ENCODE measurements at places on chromosomes 3 and 15.
A peak's percentile ranks its signal among the peaks of the same experiment; 100 is the strongest.

DNA sequence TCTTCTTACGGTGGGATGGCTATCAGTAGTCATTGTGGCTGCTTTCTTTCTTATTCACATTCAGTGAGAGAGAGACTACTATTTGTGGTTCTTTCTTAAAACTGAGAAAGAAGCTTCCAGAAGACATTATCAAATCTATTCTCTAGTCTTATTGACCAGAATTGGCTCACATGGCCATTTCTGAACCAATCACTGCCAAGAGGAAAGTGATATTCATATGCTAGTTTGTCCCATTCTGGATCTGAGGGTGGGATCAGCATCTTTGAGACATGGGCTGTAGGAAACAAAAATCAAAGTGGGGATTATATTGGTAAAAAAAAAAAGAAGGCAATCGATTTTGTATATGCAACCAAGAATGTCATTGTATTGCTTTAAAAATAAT lies 106.4 kb upstream of the RASGRP1 start:
- DNase-seq = no peak

DNA sequence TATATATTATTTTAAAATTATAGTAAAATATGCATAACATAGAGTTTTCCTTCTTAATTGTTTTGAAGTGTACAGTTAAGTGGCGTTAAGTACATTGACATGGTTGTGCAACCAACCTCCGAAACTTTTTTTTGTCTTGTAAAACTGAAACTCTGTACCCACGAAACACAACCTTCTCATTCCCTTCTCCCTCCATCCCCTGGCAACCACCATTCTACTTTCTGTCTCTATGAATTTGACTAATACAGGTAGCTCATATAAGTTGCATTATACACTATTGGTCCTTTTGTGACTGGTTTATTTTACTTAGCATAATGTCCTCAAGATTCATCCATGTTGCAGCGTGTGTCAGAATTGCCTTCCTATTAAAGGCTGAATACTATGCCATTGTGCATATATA lies 179.4 kb downstream of the SATB1 start:
- no peak for DNase-seq

GRCh38 chr15:27746401-27746955 lies 352.6 kb downstream of the OCA2 start:
- peak; percentile 36 for DNase-seq

- no peak for DNase-seq
These were observed 538.9 kb upstream of the GRM7 start for GRCh38 chr3:6321999-6322398.

GRCh38 chr3:45345846-45346580 lies 42.4 kb upstream of the LARS2 start:
- no peak for DNase-seq

DNA sequence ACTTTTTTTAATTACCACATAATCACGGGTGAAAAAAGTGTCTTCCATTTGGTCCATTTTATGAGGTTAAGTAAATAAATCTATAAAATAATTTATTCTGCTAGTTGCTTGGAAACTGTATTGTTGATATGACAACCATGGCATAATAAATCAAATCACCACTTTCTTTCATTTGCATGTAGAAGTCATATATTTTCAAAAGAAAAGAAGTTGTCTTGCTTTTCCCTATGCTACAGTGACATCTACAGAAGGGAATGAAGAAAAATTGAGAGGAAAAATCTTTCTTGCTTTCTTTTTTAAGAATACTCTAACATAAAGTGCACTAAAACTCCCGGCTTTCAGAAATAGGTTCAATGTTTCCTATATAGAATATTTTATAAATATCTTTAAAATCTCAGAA lies 228.5 kb downstream of the ZBBX start:
- DNase-seq = no peak

DNA sequence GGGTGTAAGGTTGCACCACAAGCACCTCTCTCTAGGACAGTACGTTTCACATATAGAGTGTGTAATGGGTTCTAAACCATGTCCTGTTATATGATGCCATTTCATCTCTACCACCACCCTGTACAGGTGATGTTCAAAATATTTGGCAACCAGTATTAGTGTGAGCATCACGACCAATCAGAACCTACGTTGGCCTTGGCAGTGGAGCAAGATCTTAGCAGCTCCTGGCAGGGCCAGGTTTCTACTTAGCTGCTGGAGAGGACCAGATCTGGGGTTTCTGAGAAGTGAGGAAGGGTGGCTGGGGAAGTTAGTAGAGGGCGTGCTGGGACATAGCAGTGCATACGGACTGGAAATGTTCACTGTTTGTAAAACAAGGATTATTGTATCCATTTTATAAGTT lies 23.1 kb upstream of the MITF start:
- DNase-seq = no peak

DNA sequence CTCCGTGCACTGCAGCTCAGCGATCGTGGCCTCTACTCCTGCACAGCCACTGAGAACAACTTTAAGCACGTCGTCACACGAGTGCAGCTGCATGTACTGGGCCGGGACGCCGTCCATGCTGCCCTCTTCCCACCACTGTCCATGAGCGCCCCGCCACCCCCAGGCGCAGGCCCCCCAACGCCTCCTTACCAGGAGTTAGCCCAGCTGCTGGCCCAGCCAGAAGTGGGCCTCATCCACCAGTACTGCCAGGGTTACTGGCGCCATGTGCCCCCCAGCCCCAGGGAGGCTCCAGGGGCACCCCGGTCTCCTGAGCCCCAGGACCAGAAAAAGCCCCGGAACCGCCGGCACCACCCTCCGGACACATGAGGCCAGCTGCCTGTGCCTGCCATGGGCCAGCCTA lies 3.7 kb upstream of the GNAT1 start:
- DNase-seq = no peak

DNA sequence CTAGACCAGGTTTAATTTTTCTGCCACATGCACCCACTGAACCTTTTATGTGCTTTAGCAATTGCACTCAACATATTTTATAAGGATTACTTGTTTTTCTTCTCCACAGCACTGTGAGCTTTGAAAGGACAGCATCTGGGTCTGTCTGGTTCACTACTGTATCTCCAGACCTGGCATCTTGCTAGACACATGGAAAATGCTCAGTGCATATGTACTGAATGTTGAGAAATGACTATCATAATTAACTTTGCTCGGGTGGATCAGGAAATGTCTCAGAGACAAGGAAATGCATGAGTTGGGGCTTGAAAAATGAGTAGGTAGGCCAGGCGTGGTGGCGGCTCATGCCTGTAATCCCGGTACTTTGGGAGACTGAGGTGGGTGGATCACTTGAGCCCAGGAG lies 40.2 kb downstream of the DOCK3 start:
- DNase-seq = no peak

DNA sequence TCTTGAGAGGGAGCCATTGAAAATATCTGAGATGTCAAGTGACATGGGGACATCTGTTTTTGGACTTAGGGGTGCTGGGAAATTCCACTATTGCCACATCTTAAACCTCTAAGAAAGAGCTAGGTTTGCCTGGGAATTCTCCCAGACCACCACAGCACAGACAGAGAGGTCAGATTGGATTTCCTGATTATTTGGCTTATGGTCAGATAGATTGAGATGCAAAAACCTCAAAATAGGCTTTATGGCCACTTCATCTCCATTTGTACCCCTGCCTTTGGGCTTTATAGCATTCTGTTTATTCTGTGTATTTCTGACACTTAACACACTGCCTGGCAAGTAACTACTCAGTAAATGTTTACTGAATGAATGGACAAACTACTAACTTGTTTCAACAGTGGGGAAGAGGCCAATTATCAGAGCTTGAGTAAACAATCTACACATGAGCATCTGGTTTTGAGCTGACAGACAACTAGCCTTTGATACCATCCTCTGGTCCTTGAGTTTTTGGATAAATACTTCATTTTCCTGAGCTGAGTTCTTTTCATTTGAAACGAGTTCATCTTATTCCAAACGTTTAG lies 81.8 kb downstream of the TP63 start:
- DNase-seq = no peak

DNA sequence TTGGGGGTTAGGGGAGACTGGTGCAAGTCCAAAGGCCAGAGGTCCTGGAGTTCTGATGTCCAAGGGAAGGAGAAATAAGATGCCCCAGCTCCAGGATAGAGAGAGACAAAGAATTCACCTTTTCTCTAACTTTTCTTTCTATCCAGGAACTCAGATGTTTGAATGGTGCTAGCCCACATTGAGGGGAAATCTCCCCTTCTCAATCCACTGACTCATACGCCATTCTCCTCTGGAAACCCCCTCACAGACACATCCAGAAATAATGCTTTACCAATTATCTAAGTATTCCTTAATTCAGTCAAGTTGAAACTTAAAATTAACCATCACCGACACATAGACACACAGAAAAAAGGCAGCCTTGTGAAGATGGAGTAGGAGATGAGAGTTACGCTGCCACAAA lies 1085.2 kb downstream of the NSUN3 start:
- no peak for DNase-seq

DNA sequence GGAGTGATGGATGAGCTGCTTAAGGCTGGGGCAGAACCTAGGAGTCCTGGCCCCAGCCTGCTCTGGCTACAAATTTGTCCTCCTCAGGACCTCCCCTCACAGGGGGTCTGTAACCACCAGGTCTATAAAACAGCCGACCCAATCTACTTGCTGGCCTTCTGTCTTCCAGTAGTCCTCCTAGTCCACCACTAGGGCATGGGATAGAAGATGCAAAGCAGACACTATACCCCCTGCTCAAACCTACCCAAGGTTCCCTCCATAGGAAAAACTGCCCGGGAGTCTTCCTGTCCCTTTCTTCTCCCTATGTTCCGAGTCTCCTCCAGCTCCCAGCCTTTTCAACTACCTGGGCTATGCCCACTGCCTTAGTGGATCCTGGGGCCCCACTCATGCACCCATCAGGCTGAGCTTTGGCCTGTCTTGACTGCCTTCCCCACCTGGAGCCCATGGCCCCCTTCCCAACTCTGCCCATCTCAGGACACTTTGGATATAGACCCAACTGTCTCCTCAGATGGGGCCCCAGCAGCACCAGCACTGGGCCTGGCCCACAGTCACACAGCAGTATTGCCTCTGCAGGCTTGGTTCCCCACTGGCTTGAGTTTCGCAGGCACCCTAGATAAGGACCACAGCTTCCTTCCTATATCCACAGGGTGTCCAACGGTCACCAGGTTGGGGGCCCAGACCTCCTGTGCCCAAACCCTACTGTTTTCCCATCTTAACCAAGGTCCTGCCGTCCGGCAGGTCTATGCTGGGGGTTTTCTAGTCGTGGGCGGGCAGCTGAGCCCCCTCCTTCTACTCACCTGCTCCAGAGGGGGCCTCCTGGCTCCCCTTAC lies 1.1 kb downstream of the HYAL3 start:
- DNase-seq = no peak

DNA sequence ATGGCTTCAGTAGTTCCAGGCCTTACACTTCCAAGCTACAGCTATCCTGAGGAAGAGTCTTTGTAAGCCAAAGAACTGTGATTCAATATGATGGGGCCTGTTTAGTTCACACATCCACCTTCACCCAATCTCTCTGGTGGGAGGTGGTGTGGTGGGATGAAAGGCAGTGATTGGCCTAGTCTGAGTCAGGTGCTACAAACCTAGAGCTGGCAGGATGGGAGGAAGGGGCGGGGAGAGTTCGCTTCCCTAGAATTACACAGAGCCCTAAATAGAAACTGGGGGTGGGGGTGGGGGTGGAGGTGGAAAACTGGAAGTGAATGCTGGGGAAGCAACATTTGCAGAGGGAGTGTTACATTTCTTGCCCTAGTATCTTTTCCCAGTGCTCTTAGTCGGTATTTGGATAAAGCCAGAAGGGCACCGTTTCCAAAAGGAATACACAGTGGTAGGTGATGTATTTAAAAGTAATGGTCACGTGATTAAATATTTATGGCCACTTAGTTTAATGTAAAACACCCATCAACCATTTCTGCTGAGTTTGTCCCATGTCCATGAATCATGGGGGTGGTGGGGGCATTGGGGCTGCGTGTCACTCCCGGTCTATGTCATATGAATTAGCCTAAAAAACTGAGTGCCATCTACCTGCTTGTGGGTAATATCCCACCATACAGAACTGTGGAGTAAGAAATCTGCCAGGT lies 247.6 kb upstream of the PROK2 start:
- DNase-seq = no peak

- peak; percentile 22 for DNase-seq
These were observed 34.6 kb downstream of the PAK2 start for GRCh38 chr3:196774191-196774820.

DNA sequence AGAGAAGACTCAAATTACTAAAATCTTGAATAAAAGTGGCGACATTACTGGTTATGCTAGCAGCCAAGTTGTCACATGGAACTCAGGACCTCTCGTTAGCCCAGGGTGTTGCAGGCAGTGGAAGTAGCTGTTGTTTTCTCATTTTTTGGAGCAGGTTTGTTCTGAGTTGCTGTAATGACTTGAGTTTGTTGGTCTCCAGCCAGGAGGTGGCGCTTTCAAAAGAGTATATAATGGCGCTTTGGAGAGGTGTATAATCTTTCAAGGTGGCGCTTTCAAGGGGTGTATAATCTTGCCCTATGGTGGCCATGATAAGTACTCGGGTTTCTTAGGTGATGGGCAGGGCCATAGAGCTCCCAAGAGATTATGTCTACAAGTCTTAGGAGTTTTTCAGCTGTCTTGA lies 632.7 kb downstream of the NTRK3 start:
- DNase-seq = no peak

DNA sequence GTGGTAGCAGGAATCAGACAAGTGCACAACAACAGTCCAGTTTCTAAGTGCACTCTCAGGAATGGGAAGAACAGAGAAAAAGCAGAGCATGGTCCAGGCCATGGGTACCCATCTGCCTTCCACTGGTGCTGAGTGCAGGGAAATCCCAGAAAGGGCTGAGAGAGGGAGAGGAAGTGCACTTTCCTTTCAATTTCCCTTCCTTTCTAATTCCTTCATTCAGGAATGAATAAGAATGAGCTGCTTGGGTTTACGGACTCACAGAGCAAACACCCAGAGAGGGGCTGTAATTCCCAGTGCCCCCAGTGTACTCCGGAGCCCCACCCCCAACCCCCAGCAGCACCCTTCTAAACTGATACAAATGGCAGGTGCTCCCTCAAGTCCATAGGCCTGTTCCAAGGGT lies 300.6 kb downstream of the FOXP1 start:
- no peak for DNase-seq

- no peak for DNase-seq
These were observed 36.0 kb downstream of the TSPAN3 start for GRCh38 chr15:77034695-77035489.

DNA sequence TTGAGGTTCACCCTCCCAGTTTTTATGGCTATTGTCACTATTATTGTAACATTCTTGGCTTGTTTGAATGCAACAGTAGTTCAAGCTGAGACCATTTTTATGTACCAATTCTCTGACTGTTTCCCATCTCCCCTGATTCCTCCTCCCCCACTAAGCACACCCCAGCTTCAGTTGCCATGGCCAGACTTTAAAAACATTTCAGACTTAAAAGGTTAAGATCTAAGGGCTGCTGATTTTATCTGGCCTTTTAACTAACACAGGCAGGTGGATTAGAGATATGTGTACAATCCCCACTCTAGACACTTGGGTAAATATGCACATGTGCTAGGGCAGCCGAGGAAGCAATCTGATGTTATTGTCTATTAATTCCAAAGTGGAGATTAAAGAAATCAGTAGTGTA lies 386.3 kb upstream of the NR2F2 start:
- DNase-seq = no peak
